ENCODE measurements at places on chromosomes 2 and 18.

- DNase-seq: no peak
Observed at GRCh38 chr2:170322140-170322766, 144.3 kb downstream of the MYO3B start.

DNA sequence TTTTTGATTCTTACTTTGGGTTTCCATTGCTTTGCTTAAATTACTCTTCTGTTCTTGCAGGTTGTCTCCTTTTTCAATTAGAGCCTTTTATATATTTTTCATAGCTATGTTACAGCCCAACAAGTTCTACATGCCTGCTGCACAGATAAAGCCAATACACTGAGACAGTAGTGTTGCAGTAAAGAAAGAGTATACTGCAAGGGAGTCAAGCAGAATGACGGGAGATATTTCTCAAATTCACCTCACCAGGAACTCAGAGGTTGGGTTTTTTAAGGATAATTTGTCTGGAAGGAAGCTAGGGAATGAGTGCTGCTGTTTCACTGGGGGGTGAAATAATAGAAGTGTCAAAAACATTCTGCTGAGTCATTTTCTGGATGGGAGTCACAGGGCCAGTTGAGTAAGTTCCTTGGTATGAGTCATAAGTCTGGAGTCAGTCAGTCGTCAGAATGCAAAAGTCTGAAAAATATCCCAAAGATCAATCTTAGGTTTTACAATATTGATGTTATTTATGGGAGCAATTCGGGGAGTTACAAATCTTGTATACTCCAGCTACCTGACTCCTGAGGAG, 193.0 kb upstream of the RGPD4 start:
- DNase-seq: no peak

GRCh38 chr2:33395655-33396249, 80.7 kb upstream of the RASGRP3 start:
- DNase-seq: no peak

GRCh38 chr2:7427293-7428060, 510.3 kb downstream of the RNF144A start:
- DNase-seq: no peak

DNA sequence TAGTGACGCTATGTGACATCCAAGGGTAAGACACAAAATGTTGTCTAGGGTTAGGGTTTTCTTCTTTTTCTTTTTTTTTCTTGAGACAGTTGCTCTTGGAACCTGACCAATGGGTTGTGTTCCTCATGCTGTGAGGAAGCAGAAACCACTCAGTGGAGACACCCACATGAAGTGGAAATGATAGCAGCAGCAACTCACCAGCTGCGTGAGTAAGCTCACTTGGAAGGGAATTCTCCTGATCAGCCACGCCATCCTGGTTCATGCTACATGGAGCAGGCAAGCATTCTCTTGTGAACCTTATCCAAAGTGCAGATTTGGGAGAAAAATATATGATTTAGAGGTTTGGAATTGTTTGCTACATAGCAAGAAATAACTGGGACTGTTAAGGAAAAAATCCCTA, 863.7 kb downstream of the EPHA4 start:
- no peak for DNase-seq

DNA sequence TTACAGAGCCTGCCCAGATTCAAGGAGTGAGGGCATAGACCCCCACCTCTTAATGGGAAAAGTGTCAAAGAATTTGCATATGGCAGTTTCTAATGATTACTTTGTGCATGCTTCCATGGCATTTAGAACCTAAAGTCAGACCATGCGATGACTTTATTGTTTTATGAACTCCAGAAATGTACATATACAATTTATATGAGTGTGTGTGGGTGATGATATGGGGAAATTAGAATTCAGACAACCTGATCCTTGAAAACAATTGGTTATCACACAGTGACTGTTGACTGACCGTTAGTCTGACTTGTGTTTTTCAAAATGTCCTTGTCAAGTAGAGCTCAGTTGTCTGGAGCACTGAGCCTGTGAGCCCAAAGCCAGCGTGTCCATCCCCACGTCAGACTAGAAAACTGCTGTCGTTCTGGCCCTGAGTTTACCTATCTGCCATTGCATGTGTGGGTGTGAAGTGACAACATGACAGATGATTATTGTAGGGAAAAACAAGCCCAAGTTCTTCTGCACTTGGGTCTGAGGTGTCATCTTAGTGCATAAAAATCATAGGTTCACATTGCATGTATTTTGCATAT, 128.4 kb downstream of the MYO3B start:
- no peak for DNase-seq

DNA sequence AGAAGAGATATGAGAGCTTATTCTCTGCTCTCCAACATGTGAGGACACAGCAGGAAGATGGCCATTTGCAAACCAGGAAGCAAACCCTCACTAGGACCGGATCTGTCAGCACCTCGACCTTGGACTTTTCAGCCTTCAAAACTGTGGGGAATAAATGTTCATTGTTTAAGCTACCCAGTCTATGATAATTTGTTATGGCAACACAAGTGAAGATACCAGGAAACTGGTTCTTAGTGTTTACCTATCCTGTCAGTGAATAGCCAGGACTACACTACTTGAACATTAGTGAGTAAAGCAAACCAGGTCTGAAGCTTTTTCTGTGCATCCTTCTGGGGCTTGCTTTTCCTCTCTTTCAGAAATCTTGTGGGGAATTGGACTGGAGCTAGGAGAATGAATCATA, 44.4 kb upstream of the BARD1 start:
- DNase-seq: no peak

DNA sequence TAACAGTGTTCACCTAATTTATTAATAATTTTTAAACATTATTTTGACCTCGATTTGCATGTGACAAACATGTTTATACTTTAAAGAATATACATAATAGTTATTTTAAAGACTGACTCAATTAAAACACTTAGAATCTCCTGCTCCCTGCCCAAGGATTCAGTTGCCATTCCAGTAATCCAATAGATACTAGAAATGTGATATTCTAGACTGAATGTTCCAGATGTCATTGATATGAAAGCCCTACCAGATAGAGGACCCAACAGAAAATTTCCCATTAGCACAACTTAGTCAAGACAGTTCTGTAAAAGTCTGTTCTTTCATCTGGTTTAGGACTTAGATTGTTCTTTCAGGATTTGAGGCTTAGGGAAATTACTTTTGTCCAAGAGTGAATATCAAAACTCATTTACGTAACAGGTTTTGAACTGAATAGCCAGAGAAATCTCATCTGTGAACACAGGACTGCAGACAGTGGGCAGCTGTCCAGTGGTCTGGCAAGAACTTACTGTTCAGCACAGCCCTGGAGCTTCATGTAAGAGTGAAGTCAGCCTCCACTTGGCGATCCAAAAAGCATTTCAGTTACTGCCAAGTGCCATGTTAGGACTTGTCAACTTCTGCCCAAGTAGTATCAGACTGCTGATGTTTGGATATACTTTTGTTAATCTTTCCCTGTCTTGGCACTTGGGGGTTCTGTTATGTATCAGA, 77.5 kb downstream of the OSBPL6 start:
- DNase-seq: no peak

DNA sequence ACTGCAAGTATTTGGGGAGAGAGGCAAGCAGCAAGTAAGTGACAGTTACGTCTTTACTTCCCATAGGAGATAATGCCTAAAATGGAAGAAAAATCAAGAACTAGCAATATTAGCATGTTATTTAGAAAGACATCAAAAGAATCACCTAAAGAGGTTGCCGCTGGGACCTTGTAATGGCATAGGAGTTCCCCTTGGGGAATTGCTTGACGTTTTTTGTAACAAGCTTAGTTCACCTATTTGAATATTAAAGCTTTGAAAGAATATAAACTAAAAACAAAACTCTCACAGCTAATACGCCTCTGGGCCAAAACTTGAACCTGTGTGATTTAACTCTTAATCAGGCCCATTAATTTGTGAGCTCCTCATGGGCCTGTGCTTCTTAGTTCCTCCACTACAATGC, 89.0 kb downstream of the AAK1 start:
- DNase-seq: no peak

GRCh38 chr2:207334301-207334623, 168.5 kb upstream of the KLF7 start:
- no peak for DNase-seq

GRCh38 chr2:4369826-4370419, 666.5 kb downstream of the DCDC2C start:
- no peak for DNase-seq

GRCh38 chr2:17850151-17850550, 28.3 kb upstream of the KCNS3 start:
- DNase-seq: no peak

DNA sequence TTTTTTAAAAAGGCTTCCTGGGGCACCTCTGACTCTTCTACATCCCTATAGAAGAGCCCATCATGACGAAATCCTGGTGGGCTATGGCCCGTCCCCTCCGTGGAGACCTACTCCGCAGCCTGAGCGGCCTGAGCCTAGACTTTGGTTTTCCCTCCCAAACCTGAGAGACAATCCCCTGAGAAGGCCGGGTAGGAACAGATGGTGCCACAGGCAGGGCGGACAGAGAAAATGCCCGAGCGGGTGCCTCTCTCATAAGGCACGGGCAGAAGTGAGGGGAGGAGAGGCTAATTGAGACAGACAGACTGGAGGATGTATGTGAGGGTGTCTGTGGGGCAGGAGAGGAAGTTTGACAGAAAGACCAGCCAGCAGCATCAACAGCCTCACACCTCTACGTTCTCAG, 20.2 kb upstream of the SFXN5 start:
- no peak for DNase-seq

- no peak for DNase-seq
Observed at GRCh38 chr2:190136259-190136658, 73.7 kb upstream of the MSTN start.

DNA sequence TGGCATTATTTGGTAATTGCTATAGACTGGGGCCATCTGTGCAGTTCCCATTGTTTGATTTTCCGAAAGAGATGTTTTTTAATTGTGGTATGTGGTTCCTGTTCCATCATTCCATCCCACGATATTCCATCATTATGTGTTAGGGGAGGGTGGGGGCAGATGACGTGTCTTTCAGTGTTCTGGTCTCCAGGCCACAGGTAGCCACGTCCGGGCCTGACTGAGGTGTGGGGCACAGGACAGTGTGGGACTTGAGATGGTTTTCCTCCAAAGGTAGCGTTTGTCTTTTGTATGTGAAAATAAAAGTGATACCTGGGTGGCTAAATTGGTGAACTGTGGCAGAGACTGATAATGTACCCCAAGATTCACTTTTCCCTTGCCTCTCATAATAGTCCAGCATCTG, 192.2 kb upstream of the HAAO start:
- DNase-seq: no peak

DNA sequence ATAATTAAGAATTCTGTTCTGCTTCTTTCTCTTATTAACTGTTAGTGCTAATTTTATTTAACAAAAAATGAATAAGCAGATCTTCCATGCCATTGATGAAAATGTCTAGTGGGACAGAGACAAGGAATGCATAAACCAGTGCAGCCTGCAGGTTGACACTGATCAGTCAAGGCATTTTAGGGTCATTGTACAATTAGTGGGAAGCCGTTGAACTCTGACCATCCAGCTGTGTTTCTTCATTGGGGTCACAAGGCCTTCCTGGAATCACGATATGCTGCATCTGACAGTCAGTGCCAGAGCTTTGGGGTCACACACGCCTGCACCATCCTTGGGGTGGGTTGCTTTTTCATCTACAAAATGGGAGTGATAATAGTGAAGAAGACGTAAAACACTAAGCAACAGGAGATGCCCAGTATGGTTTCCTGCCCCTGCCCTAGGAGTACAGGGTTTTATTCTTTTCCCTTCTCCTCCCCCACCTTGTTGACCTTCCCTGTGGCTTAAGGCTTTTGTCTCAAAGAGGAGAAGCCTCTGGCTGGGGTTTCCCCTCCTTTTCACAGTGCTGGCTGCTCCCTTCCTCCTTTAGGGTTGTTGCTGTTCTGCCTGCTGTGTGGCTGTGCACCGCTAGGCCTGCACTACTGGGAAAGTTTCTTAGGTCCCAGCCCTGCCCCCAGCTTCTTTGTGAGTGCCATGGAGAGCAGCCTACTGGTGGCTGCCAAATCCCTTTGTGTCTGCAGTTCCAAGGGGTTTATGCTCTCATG, 245.6 kb downstream of the TPGS2 start:
- DNase-seq: no peak

GRCh38 chr18:44637210-44638033, 43.3 kb upstream of the SETBP1 start:
- no peak for DNase-seq

DNA sequence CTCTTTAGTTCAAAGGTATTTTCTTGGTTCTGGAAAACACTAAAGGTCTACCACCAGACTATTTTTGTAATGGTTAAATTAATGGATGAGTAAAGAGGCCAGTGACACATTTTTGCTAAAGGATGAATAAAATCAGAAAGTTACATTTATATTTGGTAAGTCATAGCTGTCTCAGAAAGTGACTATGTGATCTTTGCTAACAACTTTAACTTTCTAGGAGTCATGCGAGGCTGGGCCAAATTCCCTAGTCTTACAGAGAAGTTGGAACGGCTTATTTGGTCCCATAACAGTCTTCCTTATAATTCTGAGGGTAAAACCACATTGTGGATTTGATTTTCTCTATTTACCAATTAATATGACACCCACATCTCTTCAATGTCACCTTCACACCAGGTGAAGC, 198.1 kb downstream of the PDE1A start:
- no peak for DNase-seq

GRCh38 chr2:182763311-182763912, 47.4 kb downstream of the DNAJC10 start:
- DNase-seq: no peak

- no peak for DNase-seq
Observed at GRCh38 chr2:187644981-187645380, 90.7 kb upstream of the TFPI start.

- DNase-seq: no peak
Observed at GRCh38 chr18:23523429-23524212, 20.3 kb downstream of the RMC1 start.

- no peak for DNase-seq
Observed at GRCh38 chr2:191656391-191656790, 21.5 kb upstream of the NABP1 start.

DNA sequence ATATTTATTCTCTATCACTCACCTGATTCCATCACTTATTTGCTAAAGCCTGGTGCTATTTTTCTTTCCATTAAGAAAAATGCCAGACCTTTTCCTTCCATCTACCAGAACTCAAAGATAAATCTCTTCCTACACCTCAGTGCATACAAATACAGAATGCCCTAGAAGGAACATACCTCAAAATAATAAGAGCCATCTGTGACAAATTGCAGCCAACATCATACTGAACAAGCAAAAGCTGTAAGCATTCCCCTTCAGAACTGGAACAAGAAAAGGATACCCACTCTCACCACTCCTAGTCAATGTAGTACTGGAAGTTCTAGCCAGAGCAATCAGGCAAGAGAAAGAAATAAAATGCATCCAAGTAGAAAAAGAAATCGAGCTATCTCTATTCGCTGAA, 315.9 kb upstream of the UBE2E3 start:
- no peak for DNase-seq

DNA sequence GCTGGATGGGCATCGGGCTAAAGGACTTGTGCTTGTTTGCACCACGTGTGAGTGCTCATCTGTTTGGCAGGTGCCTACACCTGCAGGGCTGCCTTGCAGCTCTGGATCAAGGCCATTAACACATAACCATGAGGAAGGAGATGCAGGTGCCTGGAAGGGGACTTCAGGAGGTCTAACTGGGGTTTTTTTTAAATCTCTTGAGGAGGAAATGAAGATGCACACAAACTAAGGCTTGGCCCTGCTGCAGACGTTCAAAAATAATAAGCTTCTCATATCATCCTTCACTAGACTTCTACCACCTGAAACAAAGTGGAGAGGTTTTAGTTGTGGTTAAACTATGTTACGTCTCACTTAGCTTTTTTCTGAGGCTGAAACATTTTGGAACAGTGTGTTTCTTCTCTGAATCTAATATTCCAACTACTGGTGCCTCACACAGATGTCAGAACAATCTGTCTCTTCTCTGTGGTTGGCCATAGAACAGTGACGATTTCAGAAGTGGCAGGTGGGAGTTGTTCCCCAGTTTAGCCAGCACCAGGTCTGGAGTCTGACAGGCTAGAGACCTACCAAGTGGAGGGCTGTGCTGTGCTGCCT, 36.5 kb downstream of the BCL2L11 start:
- DNase-seq: no peak

Data from central memory CD8-positive, alpha-beta T cell (primary cell).